ENCODE measurements at places on chromosomes 6 and 20.
A peak's percentile ranks its signal among the peaks of the same experiment; 100 is the strongest.

DNA sequence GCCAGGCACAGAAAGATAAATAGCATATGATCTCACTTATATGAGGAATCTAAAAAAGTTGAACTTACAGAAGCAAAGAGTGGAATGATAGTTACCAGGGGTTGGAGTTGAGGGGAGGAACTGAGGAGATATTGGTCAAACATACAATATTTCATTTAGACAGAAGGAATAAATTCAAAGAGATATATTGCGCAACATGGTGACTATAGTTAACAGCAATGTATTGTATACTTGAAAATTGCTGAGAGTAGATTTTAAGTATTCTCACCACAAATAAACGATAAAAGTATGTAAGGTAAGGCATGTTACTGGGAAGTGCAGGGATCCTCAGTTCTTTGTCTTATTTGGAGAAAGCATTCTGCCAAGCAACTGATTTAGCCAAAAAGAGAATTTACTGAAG, 171.9 kb downstream of the LMBRD1 start:
- DNase-seq: no peak

DNA sequence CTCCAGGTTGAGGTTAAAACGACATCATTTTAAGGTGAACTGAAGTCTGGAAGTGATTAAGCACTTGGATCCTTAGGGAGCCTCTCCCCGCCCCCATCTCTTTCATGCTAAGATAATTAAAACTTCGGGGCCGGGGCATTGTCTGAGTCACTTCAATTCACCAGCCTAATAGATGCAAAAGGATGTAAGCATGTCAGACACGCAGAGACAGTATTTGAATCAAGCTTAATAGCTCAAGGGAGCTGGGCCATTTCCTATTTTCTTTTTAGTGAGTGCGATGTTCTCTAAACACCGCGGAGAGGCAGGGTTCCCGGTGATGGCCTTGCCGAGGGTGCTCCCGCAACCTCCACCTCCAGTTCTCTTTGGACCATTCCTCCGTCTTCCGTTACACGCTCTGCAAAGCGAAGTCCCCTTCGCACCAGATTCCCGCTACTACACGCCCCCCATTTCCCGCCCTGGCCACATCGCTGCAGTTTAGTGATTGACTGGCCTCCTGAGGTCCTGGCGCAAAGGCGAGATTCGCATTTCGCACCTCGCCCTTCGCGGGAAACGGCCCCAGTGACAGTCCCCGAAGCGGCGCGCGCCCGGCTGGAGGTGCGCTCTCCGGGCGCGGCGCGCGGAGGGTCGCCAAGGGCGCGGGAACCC, 516 bp upstream of the IRF4 start:
- no peak for DNase-seq

DNA sequence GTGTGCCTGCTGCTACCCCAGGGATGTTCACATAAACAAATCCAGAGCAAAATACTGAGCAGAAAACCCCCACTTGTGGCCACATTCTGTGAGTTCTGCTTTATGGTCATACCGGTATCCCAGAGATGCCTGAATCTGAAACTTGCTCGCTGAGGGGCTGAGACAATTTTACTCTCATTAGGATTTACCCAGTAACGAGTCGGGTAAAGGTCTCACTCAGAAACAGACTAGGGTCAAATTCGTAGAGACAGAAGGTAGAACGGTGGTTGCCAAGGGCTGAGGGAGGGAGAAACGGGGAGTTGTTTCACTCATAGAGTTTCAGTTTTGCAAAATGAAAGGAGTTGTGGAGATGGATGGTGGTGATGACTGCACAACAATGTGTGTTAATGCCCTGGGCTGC, 45.4 kb upstream of the NKX2-2 start:
- DNase-seq: no peak

DNA sequence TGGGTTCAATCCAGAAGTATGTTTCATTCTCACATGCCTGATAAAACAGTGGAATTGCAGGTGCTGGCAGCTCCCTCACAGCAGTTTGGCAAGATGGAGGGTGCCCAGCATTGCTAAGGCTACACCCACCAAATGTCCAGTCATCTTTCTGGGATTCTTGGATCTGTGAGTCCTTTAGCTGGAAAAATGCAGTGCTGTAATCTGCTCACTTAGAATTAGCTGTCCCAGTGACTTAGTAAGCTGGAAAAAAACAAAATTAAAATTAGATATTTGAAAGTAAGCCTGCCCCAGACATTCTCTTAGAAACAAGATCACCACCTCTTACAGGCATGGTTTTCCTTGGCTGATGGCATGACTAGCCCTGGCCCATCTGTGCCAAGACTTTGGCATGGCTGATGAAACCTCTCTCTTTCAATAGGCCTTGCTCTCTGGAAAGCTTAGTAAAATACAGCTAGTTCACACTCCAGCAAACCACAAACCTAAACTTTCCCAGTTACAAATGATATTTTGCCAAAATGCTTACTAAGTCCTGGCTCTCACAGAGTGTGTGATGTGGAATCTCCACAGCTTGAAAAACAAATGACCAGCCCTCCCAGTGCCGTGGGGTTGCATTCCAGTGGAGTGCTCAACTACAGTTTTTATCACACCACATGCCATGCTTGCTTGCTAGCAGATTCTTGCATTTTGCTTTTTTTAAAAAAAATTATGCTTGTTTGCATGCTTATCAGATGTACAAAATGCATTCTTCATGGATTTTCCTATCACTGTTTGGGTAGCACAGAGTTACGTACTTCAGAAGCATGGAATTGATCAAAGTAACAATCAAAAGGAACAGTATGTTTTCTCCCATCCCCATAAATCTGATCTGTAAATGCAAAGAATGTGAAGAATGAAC, 261.5 kb downstream of the EYA4 start:
- no peak for DNase-seq

DNA sequence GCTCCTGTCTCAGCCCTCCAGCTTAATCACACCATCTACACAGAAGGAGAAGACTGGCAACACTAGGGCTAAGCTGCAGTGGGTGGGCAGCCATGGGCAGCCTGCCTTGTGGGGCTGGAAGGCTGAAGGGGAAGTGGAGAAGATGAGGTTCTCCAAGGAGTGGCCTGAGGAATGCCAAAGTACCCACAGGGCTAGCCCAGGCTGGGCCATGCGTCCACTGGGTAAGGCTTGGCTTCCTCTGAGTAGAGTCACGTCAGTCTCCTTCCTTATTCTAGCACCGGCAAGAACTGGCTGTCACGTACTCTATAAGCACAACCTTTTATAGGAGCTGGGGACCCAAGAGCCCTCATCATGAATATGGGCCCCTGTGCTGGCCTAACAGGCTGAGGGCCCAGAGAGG, 110.6 kb upstream of the SIRPA start:
- no peak for DNase-seq

- DNase-seq: no peak
Observed at GRCh38 chr6:7809346-7809745, 83.4 kb downstream of the BMP6 start.

- no peak for DNase-seq
Observed at GRCh38 chr20:61579908-61580307, 327.8 kb downstream of the CDH4 start.

GRCh38 chr20:57672953-57673575, 36.8 kb downstream of the PMEPA1 start:
- no peak for DNase-seq

- DNase-seq: no peak
Observed at GRCh38 chr6:109485266-109485935, 2.4 kb upstream of the ZBTB24 start.

DNA sequence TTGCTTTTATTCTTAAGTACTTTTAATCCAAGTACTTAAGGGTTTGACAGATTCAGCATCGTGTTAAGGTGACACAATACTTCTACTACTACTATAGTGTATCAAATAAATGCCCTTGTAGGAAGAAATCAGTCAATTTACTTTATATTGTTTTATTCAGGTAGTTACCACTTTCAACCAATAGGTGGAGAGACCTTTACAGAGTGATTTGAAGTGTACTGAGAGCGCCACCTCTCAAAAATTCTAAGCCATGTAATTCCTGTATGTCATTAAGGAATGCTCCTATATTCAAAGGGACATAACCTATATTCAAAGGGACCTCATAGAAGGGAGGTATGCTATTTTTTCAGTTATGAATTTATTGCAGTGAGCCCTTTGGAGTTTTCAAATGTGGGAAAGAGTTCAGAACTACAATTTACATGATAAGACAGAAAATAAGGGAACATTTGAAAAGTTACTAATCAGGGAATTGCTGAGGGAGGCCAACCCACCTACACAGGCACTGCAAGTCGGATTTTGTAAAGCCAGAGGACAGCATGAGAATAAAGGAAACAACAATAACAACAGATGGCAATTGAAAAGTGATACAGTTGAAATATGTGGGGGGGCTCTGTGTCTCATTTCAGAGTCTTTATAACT, 955.6 kb downstream of the TBC1D32 start:
- DNase-seq: peak; percentile 11

DNA sequence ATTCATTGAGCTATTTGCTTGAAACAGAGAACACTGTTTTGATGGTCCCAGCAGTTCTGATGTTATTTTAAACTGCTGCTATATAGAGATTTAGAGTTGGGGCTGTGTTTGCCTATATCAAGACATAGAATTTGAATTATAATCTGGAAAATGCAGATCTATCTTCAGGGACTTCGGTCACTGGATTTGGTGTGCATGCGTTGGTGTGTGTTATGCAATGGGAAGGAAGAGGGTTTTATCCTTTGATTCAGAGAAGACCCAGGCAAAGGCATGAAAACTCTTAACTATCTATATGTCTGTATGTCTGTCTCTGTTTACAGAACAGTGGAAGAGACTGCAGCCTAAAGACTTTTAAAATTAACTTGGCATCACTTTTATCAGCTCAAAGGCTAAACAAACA, 2.0 kb downstream of the ADGRB3 start:
- no peak for DNase-seq

- DNase-seq: no peak
Observed at GRCh38 chr6:134318236-134318973, 493 bp upstream of the SGK1 start.

- DNase-seq: no peak
Observed at GRCh38 chr6:33843131-33844121, 39.6 kb upstream of the MLN start.

DNA sequence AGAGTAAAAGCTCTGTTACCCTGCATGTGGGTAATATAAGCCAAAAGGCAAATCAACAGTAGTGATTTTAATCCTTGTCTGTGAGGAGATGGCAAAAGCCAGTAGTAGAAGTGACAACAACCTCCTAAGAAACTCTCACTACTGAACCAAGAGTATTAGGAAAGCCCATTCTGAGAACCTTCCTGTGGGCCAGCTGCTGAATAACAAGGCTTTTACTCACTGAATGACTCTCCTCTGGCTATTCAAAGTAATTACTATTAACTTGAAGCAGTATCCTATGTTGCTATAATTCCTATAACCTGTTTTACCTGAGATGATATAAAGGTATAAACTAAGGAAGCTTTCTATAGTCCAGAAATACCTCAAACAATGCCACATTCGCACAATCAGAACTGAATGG, 55.1 kb downstream of the CHD6 start:
- no peak for DNase-seq

DNA sequence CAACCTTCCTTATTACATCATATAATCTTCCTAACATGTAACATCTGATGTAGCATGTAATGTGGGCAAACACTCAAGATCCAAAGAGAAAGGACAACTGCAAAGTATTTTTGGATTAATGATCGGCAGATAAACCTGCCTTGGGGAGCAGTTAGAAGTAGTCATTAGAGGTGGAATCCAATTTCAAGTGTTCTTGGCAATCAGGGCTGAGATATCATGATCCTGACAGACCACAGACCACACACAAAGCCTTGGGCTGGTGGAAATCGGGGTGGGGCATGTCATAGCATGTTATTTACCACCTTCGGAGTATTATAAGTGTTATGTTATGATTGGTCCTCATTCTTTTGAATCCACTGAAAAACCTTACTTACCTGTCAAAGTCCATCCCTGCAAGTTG, 16.3 kb downstream of the NCOA5 start:
- DNase-seq: no peak

DNA sequence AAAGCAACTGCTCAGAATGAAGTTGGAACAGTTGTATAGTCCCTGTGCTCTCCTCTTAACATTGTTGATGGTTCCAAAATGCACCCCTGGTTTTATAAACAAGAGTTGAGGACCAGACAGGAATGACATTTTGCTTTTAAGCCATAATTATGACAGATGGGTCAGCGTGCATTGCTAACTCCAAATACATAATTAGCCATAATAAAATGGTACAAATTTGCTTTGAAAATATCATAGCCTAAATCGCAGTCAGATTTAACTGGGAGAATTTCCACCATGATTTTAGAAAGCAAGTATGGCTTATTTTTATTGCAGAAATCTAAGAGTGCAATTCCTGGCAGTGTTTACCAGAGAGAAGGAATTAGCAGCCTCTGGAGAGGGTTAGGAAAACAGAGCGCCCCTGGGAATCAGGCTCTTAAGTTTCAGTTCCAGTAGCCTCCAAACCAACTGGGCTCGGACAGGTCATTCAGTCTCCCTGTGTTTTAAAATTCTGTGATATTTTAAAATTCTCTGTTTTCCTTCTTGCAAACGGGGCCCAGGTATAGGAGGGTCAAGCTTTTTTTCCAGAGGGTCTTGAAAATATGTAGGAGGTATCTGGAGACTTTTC, 302.3 kb downstream of the TBC1D7 start:
- DNase-seq: no peak

Data from NCI-H1436 (cell line).